IMR-90 (cell line): ENCODE measurements at places on chromosomes 16 and 17. TPM values are rescaled to one million over a fixed set of nuclear protein-coding genes. Genes with fewer than 3 reads are reported as not detected.

DNA sequence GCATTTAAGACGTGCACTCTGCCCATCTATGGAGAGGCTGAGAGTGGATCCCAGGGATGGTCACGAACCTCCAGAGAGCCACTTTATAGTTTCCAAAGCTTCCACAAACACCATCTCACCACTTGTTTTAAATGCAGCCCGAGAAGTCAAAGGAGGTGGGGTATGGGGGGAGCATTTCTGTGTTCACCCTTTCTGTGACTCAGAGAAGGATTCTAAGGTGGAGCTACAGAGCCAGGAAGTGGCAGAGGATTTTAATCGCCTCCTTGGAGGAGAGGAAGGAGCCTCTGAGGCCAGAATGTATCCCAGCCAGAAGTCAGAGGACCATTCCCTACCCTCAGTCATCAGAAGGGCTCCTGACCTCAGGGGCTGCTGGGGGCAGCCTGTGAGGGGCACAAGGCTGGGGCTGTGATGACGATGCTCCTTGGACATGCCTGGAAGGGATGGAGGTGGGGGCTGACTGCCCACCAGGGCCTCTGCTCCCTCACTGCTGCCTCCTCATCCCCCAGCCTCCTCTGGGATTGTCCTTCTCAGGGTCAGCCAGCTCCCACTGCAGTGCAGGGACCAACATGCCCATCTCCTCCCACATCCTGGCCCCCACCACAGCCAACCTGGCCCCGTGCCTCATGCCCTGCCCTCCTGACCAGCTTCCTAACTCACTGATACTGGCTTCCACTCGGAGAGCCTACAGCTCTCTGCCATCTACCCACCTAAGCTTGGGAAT lies 2.8 kb downstream of the XYLT2 start:
- peak; percentile 53 for DNase-seq

DNA sequence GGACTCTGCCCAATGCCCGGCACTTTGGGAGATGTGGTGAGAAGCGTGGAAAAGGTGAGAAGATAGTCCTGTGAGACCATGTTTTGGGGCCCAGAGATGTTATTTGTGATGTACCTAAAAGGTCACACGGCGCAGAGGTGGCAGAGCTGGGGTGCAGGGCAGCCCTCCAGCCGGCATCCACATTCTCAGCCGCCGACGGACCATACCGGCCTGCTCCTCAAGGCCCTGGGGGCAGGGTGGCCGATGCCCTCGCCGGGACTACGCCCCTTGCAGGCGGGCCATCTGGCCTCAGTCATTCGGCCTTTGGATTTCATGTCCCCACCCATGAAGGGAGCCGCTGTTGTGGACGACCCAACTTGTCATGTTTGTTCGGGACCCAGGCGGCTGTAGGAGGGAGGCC lies 131.4 kb upstream of the GSE1 start:
- no peak for DNase-seq

DNA sequence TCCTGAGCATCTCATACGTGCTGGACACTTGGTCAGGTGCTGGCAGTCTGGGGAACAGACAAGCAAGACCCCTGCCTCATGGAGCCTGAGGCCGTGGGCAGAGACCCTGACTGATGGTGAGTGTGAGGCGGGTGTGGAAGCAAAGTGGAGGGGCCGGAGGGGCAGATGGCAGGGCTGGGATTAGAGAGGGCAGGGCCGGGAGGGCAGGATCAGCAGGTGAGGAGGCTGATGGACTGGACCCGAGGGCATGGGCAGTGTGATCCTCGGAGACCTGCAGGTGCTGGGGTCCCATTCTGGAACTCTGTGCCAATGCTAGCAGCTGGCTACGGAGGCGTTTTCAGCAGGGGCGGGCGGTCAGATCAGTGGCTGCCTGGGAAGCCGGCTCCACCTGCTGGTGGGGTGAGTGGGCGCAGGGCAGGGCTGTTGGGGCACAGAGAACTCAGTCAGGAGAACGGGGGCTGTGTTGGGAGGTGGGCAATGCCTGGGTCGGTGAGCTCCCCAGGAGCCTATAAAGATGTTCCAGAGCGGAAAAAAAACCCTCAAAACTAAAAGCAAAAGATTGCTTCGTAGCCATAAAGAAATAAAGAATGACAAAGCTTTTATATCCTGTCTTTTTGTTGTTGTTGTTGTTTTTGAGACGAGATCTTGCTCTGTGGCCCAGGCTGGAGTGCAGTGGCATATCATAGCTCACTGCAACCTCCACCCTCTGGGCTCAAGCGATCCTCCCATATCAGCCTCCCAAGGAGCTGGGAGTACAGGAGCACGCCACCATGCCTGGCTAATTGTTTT lies 8.9 kb upstream of the C16orf74 start:
- no peak for DNase-seq

DNA sequence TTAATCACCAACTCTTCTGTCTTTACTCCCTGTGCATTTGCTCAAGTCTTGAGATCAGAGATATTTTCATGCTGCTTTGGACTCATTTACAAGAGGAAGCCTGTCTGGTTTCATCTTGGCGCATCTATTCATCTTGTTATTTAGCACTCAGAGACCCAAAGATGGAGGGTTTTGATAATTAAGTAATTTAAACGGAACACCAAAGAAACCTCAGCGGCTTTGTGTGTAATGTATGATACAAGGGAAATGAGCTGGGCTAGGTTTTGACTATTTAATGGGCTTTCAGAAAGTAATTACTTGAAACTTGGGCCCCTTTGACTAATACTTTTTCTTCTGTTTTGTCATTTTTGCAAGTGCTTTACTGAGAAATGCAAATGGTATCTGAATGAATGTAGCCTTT lies 66.2 kb upstream of the CACNG3 start:
- no peak for DNase-seq

The KRT33B gene
- total RNA-seq: 0.18 and 0.28 TPM in 2 replicates

GRCh38 chr17:50174444-50174843 lies 8.6 kb downstream of the SGCA start:
- no peak for DNase-seq

DNA sequence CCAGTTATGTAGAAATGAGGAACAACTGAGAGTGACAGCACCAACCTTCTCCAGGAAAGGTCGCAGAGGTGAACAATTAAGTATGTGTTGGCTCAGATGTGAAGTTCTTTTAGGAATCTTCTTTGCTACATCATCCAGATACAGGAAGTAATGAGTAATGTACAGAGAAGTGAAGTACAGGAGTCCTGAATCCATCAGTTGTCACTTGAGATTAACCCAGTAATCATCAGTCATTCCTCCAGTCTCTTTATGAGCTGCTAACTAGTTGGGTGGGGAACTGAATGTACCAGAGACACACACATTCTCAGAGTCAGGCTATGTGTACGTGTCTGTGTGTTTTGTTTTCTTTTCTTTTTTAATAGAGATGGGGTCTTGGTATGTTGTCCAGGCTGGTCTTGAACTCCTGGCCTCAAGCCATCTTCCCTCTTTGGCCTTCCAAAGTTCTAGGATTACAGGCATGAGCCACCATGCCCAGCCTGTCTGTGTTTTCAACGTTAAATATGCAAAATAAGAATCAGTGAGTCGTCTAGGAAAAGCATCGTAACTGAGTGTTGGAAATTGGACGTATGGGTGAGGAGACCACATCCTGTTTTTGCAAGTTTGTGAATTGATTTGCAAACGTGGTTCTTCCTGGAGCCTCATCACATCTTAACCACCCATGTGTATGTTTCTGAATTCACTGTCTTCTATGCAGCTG lies 19.9 kb downstream of the ZNF200 start:
- DNase-seq: no peak

DNA sequence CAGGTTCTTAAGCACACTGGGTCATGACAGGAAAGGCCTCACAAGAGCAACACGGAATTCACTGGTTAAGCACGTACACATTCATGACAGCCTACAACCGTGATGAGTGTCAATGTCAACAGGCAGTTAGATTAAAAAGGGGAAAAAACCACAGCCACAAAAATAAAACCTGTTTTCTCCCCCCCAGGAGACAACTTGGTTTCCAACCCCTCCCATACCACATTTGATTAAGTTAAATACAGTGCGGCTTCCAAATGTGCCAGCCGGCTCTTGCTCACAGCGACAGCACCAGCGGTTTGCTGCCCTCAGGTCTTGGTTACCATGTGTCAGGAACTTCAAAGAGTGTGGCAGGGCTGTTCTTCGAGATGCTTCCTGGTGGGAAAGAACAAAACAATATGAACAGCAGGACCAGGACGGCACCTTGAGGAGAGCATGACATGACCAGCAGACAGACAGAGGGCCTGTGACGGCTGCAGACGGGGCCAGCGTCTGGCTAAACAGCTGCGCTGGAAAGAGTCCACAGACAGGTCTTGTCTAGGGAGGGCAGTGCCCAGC lies 193.6 kb downstream of the PARN start:
- DNase-seq: no peak

The BRD7 gene
- 29.9 and 38.9 TPM in 2 replicates for total RNA-seq

The TP53TG3D gene
- total RNA-seq: not detected in 2 replicates

GRCh38 chr16:30534368-30535105 lies at the start of gene ZNF747:
TSS of gene ZNF747 (minus strand) at chr16:30534858. CDS start at chr16:30534679, 179 bp downstream.
- DNase-seq: peak; percentile 75

DNA sequence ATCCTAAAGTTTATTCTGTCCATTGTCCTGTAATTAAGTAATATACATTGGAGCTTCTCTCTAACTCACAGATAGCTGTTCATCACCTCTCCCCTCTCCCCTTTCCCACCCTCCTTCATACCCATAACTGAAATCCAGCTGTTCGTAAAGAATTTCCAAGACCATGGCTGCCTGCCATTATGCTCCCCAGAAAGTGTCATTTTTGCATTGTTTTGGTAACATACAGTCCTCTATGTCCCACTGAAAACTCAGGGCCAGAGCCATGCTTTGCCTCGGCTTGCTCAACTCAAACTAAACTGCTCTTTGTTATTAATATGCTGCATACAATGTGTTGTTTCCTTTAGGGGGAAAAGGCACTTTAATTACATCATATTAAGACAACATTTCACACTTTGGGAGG lies 132.0 kb downstream of the MRTFB start:
- no peak for DNase-seq

DNA sequence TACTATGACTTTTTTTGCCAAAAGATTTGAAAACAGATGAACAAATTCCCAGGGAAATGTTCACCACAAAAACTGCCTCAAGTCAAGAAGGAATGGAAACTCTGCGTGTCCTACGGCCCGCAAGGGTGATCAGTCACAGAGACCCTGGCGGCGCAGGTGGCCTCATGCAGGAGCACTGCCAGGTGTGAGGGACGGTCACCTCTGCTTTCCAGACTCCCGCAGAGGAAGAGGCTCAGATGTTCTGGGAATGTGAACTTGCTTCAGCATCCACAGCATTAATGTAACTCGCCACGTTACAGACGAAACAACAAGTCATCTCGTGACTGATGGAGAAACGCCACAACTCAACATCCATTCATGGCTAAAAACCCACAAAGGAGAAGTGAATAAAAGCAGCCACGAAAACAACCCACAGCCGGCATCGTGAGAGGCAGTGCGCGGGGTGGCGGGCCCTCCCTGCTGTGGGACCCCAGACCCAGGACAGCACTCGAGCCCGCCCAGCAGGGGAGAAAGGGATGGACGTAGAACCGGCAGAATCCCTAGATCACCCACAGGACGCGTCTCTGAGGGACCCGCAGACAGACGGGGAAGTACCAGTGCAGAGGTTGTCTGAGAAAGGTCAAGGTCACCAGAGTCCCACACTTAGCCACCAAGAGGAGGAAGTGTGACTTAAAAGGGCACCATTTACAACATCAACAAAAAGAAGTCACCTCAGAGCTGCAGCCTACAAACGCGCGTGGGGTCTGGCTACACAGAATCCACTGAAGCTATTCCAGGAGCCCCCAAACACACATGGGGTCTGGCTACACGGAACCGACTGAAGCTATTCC lies 76.9 kb upstream of the GNG13 start:
- no peak for DNase-seq

DNA sequence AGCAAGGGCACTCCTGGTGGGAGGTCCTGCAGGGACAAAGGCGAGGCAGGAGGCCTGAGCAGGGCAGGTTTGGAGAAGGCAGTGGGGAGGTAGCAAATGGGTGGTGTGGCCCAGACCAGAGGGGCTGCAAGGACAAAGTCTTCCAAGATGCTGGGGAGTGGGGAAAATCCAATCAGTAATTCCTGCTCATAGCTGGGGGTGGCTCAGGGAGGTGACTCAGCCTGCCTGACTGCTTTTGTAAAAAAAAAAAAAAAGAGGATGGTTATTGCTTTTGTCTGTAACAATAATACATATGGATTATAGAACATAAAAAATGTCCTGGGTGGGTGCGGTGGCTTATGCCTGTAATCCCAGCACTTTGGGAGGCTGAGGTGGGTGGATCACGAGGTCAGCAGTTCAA lies 5.2 kb downstream of the IL34 start:
- DNase-seq: peak; percentile 38

- DNase-seq: peak; percentile 7
Measured at GRCh38 chr16:72664056-72664508, 383.8 kb downstream of the ZFHX3 start.

DNA sequence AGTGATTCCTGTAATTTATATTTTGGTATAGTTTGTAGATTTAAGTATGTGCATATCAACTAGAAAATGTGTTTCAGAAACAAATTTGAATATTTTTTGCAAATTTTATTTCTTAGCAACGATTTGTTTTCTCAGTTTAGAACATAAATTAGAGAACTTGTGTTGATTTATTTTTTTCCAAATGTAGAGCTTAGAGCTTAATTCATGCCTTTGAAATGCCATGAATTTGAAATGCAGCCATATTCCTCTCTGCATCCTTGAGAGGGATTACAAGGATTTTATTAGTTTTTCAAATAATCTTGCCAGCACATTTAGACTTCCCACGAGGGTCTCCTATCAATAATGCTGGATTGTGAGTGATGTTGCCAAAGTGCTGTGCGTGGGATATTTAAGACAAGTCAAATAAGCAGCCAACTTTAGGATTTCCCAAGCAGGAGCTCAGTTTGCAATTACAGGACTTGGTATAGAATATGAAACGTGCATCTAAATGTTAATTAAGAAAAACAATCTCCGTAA lies 6.7 kb upstream of the SMPD3 start:
- no peak for DNase-seq

GRCh38 chr16:67666559-67667452 lies at the start of the genes C16orf86 and ENKD1:
TSS of gene C16orf86 (plus strand) at chr16:67666814. CDS start at chr16:67666971, 157 bp downstream.
TSS of gene ENKD1 (minus strand) at chr16:67666750. CDS start at chr16:67666442, 308 bp downstream.
- DNase-seq: peak; percentile 41

The PDIA2 gene
- 0.28 TPM in 1 of 2 replicates, not detected in the other for total RNA-seq

GRCh38 chr17:7141824-7142223 lies 27.2 kb upstream of the ASGR2 start:
- no peak for DNase-seq
